ENCODE measurements at places on chromosomes 5 and 9. TPM values are rescaled to one million over a fixed set of nuclear protein-coding genes. Genes with fewer than 3 reads are reported as not detected.
A peak's percentile ranks its signal among the peaks of the same experiment; 100 is the strongest.

SPATA31A5 gene
- not detected for total RNA-seq

ANKRD18B gene
- 0.59 TPM for total RNA-seq

- H3K27me3 ChIP-seq = no peaks in the 10 kb centered on the region
- peak; percentile 28 for DNase-seq
- no peaks in the 10 kb centered on the region for H3K36me3 ChIP-seq
- peak within 1 kb of the TSS; percentile 69 for H3K27ac ChIP-seq
Observed at GRCh38 chr5:76715736-76716455, at the start of gene F2R. Gene F2R (plus strand): TSS chr5:76716126. CDS start chr5:76716308, 182 bp downstream.

GRCh38 chr9:119020730-119021333, 348.4 kb downstream of the BRINP1 start:
- peaks cover 22% of the 10 kb centered on the region for H3K4me1 ChIP-seq
- H3K27ac ChIP-seq = peak overlapping the region; percentile 68
- no peaks in the 10 kb centered on the region for H3K36me3 ChIP-seq
- peak; percentile 60 for DNase-seq
- no peaks in the 10 kb centered on the region for H3K27me3 ChIP-seq
- H3K4me3 ChIP-seq = no peak overlapping the region

GRCh38 chr5:89989776-89990175, 419.8 kb downstream of the CETN3 start:
- H3K27ac ChIP-seq = no peak overlapping the region
- no peaks in the 10 kb centered on the region for H3K27me3 ChIP-seq
- no peaks in the 10 kb centered on the region for H3K36me3 ChIP-seq
- DNase-seq = no peak
- no peak overlapping the region for H3K4me3 ChIP-seq
- H3K4me1 ChIP-seq = no peaks in the 10 kb centered on the region

DNA sequence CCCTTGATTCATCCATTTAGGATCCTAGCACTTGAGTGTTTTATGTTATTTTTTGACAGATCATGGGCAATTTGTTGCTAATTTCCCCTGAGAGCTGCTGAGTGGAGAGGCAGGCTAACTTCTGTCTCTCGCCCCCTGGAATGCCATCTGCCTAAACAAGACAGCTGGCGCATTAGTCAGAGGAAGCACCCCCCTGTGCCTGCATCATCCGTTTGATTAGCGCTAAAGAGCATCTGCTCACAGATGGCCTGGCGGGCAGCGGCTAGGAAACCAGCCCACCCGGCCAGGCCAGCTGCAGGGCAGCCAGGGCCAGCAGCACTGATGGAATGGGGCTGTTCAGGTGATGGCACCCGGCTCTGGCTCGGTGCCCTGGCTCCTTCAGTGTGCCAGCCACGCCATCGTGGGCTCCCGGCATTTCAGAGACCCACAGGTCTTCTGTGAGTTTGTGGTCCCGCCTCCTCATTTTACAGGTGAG, 22.9 kb upstream of the ASS1 start:
- H3K27me3 ChIP-seq = no peaks in the 10 kb centered on the region
- no peak overlapping the region for H3K27ac ChIP-seq
- H3K4me3 ChIP-seq = no peak overlapping the region
- no peaks in the 10 kb centered on the region for H3K36me3 ChIP-seq
- H3K4me1 ChIP-seq = peaks cover 4% of the 10 kb centered on the region

DNA sequence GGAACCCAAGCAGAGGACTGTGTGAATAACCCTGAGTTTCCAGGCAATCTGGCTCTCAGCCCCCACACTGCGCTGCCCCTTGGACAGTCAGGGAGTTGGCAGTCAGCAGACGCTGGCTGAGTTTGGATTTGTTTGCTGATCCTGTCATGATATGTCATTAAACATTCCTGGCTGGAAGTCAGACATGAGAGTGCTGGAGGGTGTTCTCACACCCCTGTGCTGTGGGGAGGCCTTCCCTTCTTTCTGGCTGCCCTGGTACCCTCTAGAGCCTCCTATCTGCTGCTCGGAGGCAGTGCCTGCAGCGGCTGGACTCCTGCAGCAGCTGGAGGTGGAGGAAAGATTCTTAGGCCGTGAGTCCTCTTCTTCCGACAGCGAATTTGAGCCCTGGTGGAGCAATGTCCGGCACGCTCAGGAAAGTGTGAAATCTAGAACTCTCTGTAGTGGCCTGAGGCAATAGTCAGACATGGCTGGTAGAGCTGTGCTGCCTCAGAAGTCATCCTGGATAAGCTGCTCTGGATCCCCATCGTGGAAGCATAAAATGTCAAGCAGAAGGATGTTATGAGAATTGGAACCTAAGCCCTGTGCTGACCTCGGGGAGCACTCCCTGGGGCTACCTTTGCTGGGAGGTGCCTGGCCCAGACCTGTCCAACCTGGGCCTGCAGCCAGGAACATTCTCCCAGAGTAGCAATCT, 72.0 kb downstream of the PDE8B start:
- H3K36me3 ChIP-seq = no peaks in the 10 kb centered on the region
- no peaks in the 10 kb centered on the region for H3K27me3 ChIP-seq
- peak overlapping the region; percentile 94 for H3K27ac ChIP-seq
- peak; percentile 63 for DNase-seq
- H3K4me3 ChIP-seq = no peak overlapping the region

DNA sequence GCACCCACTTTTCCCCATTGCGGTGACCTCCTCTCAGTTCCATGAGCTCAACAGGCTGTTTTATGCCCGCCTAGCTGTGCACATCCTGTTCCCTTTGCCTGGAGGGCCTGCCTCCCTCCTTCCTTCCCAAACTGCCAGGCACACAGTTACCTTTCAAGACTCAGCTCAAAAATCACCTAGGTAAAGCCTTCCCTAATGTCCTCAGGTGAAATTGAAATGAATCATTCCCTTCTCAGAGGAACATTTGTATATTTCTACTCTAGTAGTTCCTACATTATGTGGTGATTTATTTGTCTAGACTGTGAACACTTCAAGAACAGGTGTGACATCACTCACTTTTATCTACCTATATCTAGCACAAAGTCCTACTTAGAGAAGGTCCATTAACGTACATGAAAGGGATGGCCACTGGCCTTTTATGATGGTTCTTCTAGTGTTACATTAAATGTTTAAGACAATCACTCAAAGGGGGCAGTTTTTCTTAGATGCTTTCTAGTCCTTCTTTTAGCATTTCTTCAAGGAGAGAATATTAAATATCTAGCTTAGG, 103.5 kb upstream of the EQTN start:
- no peak overlapping the region for H3K4me3 ChIP-seq
- H3K4me1 ChIP-seq = peaks cover 4% of the 10 kb centered on the region
- no peaks in the 10 kb centered on the region for H3K27me3 ChIP-seq

AGXT2 gene
- total RNA-seq = not detected

DNA sequence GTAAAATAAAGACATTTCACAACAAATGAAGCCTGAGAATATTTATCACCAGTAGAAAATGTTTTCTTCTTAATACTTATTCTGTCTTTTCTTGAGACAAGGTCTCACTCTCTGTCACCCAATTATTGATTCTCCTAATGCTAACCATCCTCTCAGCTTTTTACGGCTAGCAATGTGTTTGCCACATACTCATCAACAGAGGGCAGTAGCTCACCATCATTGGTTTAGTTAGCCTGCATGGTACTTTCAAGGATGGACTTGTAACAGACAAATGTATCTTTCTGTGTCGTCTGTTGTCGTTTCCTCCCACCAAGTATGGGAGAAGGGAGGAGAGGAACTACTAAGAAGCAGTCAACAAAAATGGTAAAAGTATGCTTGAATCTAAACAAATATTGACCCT, 5.9 kb upstream of the ACO1 start:
- no peak overlapping the region for H3K27ac ChIP-seq
- H3K27me3 ChIP-seq = no peaks in the 10 kb centered on the region
- H3K4me1 ChIP-seq = no peaks in the 10 kb centered on the region
- H3K36me3 ChIP-seq = no peaks in the 10 kb centered on the region

ALDH7A1 gene
- total RNA-seq = 42.8 TPM

DNA sequence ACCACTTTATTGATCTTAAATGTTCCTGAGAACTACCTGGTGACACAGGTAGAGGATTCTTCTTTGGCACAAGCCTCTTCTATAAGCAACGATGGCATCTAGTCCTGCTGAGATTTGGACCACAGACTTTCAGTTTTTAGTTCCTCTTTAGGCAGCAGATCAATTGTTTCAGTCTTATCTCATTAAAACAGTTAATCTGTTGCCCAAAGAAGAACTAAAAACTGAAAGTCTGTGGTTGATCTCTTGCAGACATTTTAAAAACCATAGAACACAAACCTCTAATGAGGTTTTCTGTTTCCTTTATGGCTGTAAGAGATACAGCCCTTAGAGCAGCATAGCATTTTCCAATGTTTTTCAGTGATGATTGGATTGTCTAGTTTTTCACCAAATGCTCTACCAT, 480.9 kb downstream of the MTRR start:
- H3K4me3 ChIP-seq = no peak overlapping the region
- H3K36me3 ChIP-seq = no peaks in the 10 kb centered on the region
- no peak for DNase-seq
- H3K27ac ChIP-seq = no peak overlapping the region

DNA sequence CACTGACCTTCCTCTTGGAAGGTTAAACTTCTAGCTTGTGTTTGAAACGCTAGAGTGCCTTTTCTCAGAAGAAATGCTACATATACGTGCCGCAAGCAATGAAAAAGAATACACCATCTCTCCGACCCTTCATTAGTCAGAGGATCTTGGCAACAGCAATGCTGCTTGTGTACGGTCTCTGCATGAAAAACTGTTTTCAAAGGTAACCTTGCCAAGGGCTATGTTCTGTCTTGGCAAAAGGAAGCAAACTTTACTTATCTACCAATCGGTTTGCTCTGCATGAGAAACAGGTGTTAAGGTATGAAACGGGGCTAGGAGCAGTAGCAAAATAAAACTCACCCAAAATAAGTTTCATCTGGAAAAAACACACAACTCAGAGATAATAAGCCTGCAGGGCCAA, 297.8 kb downstream of the FBXL17 start:
- H3K27me3 ChIP-seq = no peaks in the 10 kb centered on the region
- no peak for DNase-seq
- H3K4me3 ChIP-seq = no peak overlapping the region
- H3K36me3 ChIP-seq = no peaks in the 10 kb centered on the region
- no peak overlapping the region for H3K27ac ChIP-seq

PCDHB5 gene
- 21.4 TPM for total RNA-seq

DNA sequence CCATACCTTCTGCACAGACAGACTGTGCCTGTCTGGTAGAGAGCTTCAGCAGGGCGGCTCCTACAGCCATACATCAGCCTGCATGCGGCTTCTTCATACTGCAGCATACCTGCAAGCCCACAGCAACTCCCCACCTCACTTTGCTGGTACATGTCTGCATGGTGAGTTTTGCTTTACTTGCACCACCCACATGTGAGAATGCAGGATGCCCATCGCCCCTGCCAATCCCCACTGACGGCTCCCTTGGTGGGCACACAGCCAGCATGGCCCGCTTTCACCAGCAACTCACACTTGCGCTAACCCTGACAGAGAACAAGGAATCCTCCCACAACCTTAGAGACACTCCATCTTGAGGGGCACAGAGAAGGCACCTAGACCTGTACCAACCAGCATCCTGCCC, 114.9 kb downstream of the DTWD2 start:
- H3K36me3 ChIP-seq = no peaks in the 10 kb centered on the region
- H3K27ac ChIP-seq = no peak overlapping the region
- no peaks in the 10 kb centered on the region for H3K4me1 ChIP-seq
- H3K4me3 ChIP-seq = no peak overlapping the region
- H3K27me3 ChIP-seq = no peaks in the 10 kb centered on the region
- no peak for DNase-seq

- no peaks in the 10 kb centered on the region for H3K36me3 ChIP-seq
- no peaks in the 10 kb centered on the region for H3K27me3 ChIP-seq
- DNase-seq = peak; percentile 65
- H3K4me3 ChIP-seq = no peak overlapping the region
- H3K27ac ChIP-seq = peak overlapping the region; percentile 64
- peaks cover 10% of the 10 kb centered on the region for H3K4me1 ChIP-seq
Observed at GRCh38 chr9:12784461-12785259, 9.8 kb downstream of the LURAP1L start.

DNA sequence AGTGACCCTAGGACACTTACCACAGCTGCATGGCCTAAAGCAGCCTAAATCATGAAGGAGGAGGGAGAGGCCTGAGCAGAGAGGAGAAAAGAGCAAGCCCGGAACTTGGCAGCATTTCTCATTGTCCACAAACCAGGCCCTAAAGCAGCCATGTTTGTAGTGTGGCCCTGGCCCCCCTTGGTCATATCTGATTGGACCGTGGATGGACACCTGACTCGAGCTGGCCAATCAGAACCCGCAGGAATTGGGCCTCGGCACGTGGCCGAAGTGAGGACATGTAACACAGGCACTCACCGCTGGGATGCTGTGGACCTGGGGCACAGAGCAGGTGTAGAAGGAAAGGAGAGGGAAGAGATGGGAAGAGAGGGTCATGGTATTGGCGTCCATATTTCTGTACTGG, 56.9 kb downstream of the ASS1 start:
- H3K4me3 ChIP-seq = no peak overlapping the region
- H3K27ac ChIP-seq = no peak overlapping the region
- H3K36me3 ChIP-seq = peaks cover 6% of the 10 kb centered on the region
- no peaks in the 10 kb centered on the region for H3K4me1 ChIP-seq

DNA sequence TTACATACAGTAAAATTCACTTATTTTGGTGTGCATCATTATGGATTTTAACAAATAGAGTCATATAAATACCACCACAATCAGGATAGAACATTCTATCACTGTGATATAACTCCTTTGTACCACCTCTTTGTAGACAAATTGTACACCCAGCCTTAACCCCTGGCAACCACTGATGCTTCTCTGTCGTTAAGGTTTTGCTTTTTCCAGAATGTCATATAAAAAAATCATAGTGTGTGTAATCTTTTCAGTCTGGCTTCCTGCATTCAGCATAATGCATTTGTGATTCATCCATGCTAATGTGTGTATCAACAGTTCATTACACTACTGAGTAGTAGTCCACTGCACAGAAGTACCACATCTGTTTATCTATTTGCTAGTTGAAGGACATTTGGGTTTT, 81.2 kb downstream of the ARSB start:
- DNase-seq = no peak
- H3K36me3 ChIP-seq = no peaks in the 10 kb centered on the region
- no peak overlapping the region for H3K4me3 ChIP-seq
- H3K27me3 ChIP-seq = no peaks in the 10 kb centered on the region

CAMK2A gene
- not detected for total RNA-seq

GRCh38 chr5:179308563-179309382, 36.5 kb downstream of the ADAMTS2 start:
- no peak overlapping the region for H3K27ac ChIP-seq
- no peaks in the 10 kb centered on the region for H3K27me3 ChIP-seq
- no peaks in the 10 kb centered on the region for H3K4me1 ChIP-seq
- H3K36me3 ChIP-seq = no peaks in the 10 kb centered on the region
- H3K4me3 ChIP-seq = no peak overlapping the region
- no peak for DNase-seq

- H3K27ac ChIP-seq = no peak overlapping the region
- DNase-seq = no peak
- no peaks in the 10 kb centered on the region for H3K27me3 ChIP-seq
- H3K4me3 ChIP-seq = no peak overlapping the region
Observed at GRCh38 chr9:134624621-134625181, 16.9 kb upstream of the COL5A1 start.

ZNF883 gene
- total RNA-seq = 0.78 TPM

- H3K27ac ChIP-seq = no peak overlapping the region
- no peak overlapping the region for H3K4me3 ChIP-seq
- no peak for DNase-seq
- peaks cover 3% of the 10 kb centered on the region for H3K4me1 ChIP-seq
Observed at GRCh38 chr9:113719919-113720318, 156.2 kb upstream of the ZNF618 start.

Measured in thyroid gland (tissue), 4 donors.